ENCODE measurements at places on chromosomes 1 and 21.

DNA sequence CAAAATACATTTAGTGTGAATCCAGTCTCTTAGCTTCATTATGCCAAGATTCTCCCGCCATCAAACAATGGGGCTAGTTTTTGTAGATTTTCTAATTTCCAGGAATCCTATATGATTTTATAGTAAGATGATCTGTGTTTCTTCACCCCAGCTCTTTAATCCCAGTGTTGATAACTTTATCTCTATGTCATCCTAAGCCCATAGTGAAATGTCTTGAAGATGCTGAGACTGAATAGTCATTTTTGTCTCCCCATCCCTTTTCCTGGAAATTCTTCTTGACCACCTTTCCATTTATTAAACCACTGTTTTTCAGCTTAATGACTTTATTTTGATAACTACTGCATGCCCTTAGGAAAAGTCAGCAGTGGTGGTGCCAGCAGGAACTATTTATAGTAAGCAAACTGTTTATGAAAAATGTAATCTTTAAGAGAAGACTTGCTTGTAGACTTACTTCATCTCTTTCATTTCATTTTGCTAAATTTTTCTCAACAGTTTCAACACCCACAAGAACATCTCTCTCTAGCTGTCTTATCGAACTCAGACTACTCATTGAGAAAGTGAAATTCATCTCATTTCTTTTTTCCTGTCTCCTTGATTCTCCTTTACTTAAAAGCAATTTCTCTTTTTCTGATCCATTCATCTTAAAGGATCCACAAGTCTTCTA is 116.6 kb downstream of the NTMT2 start:
- DNase-seq, result no peak

DNA sequence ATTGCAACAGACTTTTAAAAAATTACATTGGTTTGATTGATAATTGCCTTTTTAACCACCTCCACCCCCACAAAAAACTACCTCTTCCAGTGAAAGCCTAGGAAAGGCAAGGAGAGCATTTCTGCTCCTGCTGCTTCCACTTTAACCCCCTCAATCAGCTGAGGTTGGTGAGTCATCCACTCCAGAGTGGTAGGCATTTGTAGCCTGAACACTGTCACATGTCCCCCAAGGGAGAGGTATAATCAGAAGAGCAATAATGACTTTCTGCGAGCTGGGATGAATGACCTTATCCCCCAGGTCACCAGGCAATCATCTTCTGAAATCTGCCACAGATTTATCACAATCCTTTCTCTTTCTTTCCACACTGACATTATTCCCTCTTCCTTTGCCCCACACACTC is 126.6 kb upstream of the CAMK1G start:
- DNase-seq, result peak; percentile 77

DNA sequence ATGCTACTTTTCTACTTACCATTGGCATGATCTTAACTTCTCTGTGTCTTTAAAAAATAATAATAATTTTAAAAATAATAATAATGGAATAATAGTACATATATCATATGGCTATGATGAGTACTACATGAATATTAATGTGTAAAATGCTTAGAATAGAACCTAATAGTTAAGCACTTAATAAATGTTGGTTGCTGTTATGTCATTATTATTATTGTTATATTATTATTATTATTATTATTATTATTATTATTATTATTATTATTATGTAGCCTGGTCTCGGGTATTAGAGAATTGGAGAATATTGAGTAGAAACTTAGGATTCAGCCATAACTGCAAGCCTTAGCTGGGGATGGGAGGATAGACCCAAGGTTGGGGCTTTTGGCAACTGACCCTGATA is 108.2 kb downstream of the MAST2 start:
- no peak for DNase-seq

- no peak for DNase-seq
These were observed 1.8 kb upstream of the FCRL6 start for GRCh38 chr1:159800177-159800930.

- no peak for DNase-seq
These were observed 89.0 kb downstream of the URB2 start for GRCh38 chr1:229714964-229715603.

DNA sequence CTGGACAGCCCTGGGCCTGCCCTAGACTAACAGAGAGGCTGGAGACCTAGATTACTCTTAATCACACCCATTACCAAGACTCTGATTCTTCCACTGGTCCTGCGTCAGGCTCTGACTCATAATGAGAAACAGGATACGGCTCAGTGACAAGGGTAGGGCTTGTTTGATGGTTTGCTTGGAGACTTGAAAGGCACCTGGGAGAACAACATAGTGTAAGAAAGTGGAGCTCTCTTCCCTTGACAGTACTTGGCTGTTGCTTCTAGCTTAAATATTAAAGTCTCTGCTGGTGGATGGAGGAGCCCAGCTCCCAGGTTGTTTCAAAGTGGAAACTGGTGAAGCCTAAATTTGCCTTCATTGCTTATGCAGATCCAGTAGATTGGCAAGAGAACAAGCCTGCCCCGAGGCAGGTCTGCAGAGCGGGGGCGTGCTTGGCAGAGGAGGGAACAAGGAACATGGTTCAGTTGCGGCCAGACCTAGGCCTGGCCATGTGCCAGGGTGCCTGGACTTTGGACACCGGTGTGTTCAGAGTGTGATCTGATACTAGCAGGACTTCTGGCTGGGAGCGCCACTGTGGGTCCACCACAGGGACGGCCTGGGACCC is 480.6 kb downstream of the CAMTA1 start:
- peak; percentile 94 for DNase-seq

GRCh38 chr1:4322881-4323280 is 331.5 kb upstream of the AJAP1 start:
- peak; percentile 89 for DNase-seq

- DNase-seq, result no peak
These were observed 154.8 kb downstream of the C1orf21 start for GRCh38 chr1:184541537-184542152.

DNA sequence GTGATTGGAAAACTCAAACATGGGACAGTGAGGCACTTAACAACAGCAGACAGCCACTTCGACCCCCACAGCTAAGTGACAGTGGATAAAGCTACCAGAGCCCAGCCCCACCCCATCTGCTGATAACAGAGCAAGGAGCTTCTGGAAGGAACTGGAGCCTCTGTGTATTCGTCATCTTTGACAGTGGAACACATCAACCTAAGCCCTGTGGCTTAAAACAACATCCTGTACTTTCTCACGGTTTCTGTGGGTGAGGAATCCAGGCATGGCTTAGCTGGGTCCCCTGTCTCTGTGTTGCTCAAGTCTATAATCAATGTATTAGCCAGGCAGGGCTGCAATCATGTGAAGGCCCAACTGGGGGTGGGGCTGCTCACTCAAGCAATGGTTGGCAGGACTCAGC is 18.4 kb upstream of the SIPA1L2 start:
- DNase-seq, result no peak

DNA sequence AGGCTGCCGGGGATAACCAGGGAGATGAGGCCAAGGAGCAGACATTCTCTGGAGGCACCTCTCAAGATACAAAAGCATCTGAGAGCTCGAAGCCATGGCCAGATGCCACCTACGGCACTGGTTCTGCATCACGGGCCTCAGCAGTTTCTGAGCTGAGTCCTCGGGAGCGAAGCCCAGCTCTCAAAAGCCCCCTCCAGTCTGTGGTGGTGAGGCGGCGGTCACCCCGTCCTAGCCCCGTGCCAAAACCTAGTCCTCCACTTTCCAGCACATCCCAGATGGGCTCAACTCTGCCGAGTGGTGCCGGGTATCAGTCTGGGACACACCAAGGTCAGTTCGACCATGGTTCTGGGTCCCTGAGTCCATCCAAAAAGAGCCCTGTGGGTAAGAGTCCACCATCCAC is 19.4 kb upstream of the SH3D21 start:
- DNase-seq, result no peak

- DNase-seq, result no peak
These were observed 2.4 kb upstream of the SIM2 start for GRCh38 chr21:36696390-36697059.

DNA sequence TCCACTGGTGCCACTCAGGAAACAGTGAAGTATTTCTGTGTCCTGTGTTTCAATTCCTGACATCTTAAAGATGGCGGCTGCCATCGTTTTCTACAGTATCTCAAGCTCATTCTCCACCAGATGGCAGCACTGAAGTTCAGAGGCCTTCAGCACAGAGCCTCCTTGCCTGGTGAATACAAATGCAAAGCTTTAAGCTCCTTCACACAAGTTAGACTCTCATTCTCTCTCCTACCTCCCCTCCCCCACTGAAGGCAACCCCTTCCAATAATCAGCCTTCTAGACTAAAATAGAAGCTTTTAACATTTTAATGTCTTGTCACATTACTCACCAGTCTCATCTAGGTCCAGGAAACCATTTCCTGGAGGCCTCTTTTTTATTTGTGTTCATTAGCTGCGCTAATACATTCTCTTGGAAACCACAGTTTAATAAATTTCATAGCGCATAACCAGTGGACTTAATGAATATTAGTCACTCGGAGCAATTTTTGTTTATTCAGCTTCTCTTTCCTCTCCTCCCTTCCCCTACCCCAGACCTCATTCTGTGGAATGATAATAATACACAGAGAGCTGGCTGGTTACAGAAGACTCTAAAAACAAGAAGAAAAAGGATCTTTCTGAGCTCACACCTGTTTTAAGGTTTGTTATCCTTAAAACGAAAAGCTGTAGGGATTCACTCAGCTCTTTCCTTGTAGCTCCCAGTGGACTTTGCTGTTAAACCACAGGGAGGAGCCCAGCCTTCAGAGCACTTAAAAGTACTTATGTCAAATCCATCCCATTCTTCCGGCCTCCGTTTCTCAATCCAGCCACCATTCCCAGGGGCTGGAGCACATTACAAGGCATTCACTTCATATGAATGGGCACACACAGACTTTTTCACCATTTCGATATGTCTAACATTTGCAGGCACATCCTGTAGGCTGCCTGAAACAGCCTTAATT is 384.9 kb downstream of the HLX start:
- DNase-seq, result no peak

GRCh38 chr1:59199719-59200376 is 97.0 kb upstream of the FGGY start:
- no peak for DNase-seq

All from DMS79 treated with DMSO at 0.1 percent for 48 hours (cell line).